ENCODE measurements at places on chromosomes 1 and 21. TPM values are rescaled to one million over a fixed set of nuclear protein-coding genes. Genes with fewer than 3 reads are reported as not detected.

C1orf94 gene
- 0.06 TPM for total RNA-seq

AIRE gene
- total RNA-seq, result not detected

SMCP gene
- total RNA-seq, result not detected

RGS18 gene
- not detected for total RNA-seq

PTGFR gene
- total RNA-seq, result not detected

IGFN1 gene
- 0.41 TPM for total RNA-seq

AJAP1 gene
- total RNA-seq, result not detected

NID1 gene
- total RNA-seq, result 7.7 TPM

CFAP141 gene
- total RNA-seq, result not detected

FCGR1A gene
- not detected for total RNA-seq

NDUFS2 gene
- total RNA-seq, result 78.6 TPM

PLEKHA6 gene
- 35.1 TPM for total RNA-seq

CAPN8 gene
- 1.00 TPM for total RNA-seq

MSH4 gene
- 0.02 TPM for total RNA-seq

SPRR2G gene
- total RNA-seq, result not detected

HHIPL2 gene
- total RNA-seq, result 11.1 TPM

ATP5IF1 gene
- 154 TPM for total RNA-seq

CFHR5 gene
- total RNA-seq, result not detected

CFAP74 gene
- total RNA-seq, result 0.06 TPM

GBP6 gene
- total RNA-seq, result not detected

PRDM15 gene
- 3.2 TPM for total RNA-seq

NBPF14 gene
- 27.0 TPM for total RNA-seq

VPS45 gene
- total RNA-seq, result 15.6 TPM

Measured in A549 treated with AZD2906 at 1 μM for 4 hours (cell line).